CD4-positive, alpha-beta T cell (primary cell): ENCODE measurements at places on chromosomes 1 and 21.

DNA sequence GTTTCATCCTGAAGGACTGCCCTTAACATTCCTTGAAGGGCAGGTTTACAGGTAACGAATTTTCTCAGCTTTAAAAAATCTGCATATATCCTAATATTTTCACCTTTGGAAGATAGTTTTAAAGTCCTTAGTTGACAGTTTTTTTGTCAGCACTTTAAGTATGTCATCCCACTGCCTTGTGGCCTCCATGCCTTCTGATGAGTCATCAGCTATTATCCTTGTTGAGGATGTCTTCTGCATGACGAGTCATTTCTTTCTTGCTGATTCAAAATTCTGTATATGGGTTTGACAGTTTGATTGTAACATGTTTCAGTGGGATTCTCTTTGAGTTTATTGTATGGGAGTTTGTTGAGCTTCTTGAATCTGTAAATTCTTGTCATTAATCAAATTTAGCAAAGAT, 500.6 kb downstream of the DISC1 start:
- no peak for DNase-seq

DNA sequence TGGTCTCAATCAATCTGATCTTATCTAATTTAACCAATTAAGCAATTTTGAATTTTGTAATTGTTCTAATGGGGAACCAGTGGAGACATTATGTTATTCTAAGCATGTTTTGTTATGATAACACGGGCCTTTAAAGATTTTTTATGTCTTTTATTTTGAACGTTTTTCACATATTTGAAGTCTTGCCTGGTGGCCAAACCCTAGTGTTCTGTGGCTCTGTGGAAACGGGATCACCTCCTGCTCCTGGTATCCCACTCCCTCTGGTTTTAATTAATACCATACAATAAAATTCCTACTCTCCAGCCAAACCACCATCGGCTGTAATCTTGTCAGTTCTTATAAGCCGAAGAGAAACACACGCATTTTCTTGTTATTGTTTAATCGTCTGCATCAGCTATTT, 22.9 kb upstream of the LMO4 start:
- no peak for DNase-seq

- no peak for DNase-seq
Measured at GRCh38 chr1:6950001-6950765, 164.9 kb downstream of the CAMTA1 start.

- no peak for DNase-seq
Measured at GRCh38 chr1:39928809-39929587, 25.9 kb upstream of the MFSD2A start.

GRCh38 chr21:28547766-28548165, 444.9 kb downstream of the LTN1 start:
- no peak for DNase-seq

DNA sequence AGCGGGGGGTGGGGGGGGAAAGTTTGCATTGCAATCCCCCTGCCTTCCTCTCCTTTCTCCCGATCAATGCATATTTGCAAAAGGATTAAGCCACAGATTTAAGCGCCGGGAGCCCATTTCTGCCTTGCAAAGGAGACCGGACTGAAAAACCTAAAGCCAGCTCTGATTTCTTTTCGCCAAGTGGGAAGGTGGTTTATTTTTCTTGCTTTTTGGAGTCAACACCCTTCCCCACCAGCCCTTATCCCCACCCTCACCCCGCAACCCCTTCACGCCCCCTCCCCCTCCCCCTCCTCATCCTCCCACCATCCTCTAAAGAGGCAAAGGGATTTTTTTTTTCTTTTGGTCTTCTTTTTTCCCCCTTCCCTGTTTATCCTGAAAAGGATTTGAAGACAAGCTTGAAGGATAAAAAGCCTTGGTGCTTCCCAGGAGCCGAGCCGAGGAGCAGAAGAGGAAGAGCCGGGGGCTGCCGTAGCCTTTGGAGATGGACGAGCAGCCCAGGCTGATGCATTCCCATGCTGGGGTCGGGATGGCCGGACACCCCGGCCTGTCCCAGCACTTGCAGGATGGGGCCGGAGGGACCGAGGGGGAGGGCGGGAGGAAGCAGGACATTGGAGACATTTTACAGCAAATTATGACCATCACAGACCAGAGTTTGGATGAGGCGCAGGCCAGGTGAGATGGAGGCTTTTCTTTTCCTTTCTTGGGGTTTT, 513 bp downstream of the PBX1 start:
- no peak for DNase-seq

GRCh38 chr1:192739476-192740184, 69.2 kb upstream of the RGS2 start:
- DNase-seq = no peak

GRCh38 chr1:24540906-24541710, 14.8 kb upstream of the NCMAP start:
- no peak for DNase-seq

GRCh38 chr1:51519865-51520699, 1.0 kb upstream of the EPS15 start:
- DNase-seq = no peak
